ENCODE measurements at places on chromosomes 2 and 18.

DNA sequence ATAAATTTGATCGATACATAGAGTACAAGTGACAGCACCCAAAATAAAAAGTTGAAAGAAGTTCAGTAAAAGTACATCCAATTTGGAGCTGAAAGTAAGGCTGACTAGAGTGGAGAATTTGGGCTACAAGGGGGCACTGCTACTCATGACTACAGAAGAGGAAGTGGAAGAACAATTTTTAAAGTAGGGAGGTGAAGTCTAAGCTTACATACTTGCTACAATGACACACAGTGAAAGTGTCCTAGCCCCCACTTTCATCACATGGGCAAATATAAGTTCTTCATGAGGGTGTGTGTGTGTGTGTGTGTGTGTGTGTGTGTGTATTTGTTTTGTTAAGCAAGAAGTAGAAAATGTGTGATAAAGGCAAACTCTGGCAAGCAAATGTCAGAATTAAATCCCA lies 45.7 kb downstream of the MAP3K2 start:
- DNase-seq = no peak

DNA sequence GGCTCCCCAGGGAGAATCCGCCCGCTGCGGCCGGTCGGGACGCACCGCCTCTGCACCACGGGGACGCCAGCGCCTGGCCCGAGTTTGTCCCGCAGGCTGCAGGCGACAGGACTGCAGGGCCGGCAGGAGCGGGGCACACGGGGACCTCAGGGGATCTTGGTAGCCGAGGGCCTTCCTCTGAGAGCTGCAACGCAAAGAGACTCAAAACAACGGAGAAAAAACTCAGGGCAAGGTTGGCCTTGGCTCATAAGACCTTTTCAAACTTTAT lies 79.7 kb downstream of the ARHGEF4 start:
- DNase-seq = no peak

GRCh38 chr2:195279840-195280427 lies 377.1 kb upstream of the SLC39A10 start:
- no peak for DNase-seq

DNA sequence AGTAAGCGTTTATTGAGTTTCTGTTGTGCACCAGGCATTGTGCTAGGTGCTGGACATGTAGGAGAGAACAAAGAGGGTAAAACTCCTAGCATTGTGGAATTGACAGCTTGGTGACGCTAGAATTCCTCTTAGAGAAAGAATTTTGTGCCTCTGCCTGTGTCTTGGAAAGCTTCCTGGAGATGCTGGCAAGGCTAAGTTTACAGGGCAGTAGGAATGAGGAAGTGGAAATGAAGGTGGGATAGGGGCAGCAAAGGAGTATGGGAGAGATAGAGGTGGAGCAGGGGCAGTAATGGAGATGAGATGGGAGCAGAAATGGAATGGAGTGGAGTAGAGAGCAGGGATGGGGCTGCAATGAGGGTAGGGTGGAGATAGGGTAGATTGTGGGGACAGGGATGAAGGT lies 29.8 kb downstream of the GPR39 start:
- no peak for DNase-seq

DNA sequence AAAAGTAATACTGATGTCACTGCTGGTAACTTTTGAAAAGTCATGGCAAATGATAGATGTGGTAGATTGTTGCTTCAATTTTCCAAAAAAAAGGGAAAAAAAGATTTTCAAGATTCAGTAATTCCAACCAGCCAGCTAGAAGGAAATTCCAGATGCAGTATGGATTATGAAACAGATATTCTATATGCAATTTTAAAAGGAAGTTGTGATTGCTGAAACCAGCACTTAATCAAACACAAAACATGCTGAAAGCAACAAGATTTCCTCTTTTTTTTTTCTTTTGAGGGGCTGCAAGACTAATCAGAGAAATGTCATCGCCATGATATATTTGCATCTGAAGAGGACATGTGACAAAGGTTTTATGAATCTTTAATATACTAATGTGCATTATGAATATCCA lies 5.1 kb upstream of the HNMT start:
- DNase-seq = no peak

DNA sequence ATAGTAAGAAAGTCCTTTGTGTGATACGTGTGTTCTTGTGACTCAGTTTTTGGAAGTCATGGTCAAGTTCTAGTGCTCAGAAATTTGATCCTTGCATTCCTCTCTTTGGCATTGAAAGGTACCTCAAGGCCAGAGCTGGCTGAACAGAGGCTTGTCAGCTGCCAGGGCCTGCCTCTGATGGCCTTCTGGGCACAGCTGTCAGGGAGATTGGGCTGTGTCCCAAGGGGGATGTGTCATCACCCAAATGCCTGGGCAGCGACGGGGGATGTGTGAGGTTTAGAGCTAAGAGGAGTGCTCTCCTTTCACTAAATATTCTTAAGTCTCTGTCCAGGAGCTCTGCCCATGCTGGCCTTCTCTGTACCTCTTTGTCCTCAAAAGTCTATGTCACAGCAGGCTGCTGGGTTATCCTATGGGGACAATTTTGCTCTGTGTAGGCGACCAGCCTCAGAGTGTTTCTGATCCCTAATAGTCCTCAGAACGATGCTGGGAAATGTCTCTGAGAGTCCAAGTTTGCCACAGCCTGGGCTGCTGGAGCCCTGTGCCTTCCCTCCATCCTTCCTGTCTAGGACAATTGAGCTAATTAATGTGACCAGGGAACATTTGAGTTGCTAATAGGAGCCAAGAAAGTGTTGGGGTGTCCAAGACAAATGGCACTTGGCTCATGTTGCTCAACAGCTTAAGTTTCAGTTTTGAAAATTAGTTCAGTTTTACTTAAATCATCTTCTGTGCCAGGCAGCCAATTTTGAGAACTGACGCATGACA lies 115.4 kb upstream of the ZNF521 start:
- no peak for DNase-seq

DNA sequence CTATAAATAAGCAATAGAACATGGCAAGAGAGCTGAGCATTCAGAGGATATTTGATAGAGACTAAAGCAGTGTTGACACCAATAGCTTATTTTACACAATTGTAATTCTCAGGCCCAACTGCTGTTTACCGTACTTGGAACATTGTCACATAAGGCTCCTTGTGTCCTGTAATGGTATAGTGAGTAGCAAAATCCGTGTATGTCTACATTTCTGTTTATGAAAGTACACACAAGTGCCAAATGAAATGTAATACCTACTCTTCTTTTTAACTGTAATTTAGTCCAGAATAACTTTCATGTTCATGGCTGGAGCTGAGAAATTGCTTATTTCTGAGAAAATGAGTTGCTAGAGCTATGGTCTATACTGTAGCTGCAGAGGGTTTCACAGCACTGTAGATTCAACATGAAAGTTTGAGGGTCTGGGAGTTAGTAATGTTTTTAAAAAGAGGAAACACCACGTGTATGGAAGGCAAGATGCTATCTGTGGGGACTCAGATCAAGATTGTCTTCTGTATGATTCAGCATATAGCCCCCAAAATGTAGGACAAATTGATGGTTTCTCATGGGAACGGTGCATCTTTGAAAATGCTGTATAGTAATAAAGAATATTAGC lies 110.2 kb upstream of the NOSTRIN start:
- no peak for DNase-seq

- DNase-seq = no peak
These were observed 15.4 kb upstream of the MSGN1 start for GRCh38 chr2:17800693-17801458.
